Neuronal stem cell (in vitro differentiated cells): ENCODE measurements at places on chromosomes 2 and 18.

DNA sequence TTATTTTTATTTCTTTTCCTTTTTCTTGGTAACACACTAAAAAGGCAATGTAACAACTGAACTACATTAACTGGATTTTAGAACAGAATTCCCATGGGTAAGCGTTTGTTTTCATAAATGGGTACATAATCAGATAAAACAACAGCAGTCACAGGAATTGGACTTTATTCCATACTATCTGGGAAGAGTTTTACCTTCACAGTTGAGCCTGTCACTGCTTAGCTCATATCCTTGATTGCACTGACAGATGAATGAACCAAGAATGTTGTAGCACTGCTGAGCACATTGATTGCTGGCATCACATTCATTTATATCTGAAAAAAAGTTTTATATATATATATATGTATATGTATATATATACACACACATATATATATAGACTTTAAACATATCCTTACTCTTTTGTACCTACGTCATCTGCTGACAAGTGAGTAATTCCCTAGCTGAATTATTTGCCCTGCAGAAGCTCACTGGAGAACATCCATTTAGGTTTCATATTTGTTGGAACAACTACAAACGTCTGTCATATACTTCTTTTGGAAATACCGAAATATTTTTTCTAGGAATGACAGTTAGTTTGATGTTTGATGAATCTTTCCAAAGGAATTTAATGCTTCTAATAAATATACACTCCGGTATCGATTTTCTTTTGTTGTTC is 47.0 kb downstream of the EFEMP1 start:
- DNase-seq, result no peak

- DNase-seq, result no peak
These were observed 6.6 kb downstream of the DSG2 start for GRCh38 chr18:31504455-31505147.

- DNase-seq, result no peak
These were observed 70.5 kb upstream of the ZCCHC2 start for GRCh38 chr18:62452280-62452831.

DNA sequence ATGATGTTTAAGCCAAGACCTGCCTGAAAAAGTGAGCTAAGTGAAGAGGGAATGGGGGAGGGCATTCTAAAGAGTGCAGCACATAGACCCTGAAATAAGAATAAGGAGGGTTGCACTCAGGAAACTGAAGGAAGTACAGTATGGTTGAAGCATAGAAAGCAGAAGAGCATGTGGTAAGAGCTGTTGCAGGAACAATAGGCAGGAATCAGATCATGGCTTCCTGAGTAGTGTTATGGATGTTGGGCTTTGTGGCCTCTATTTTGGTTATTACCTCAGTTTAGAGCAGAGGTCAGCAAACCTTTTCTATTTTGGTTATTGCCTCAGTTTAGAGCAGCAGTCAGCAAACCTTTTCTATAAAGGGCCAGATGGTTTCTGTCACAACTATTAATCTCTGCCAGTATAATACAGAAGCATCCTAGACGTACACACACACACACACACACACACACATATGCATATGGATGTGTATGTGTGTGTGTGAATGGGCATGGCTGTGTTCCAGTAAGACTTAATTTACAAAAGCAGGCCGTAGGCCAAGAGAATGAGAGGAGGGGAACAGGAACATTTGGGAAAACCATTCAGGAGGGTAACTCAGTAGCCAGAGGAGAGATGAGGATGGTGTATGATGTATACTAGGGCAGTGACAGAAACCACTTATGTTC is 91.1 kb upstream of the MYO3B start:
- DNase-seq, result no peak

DNA sequence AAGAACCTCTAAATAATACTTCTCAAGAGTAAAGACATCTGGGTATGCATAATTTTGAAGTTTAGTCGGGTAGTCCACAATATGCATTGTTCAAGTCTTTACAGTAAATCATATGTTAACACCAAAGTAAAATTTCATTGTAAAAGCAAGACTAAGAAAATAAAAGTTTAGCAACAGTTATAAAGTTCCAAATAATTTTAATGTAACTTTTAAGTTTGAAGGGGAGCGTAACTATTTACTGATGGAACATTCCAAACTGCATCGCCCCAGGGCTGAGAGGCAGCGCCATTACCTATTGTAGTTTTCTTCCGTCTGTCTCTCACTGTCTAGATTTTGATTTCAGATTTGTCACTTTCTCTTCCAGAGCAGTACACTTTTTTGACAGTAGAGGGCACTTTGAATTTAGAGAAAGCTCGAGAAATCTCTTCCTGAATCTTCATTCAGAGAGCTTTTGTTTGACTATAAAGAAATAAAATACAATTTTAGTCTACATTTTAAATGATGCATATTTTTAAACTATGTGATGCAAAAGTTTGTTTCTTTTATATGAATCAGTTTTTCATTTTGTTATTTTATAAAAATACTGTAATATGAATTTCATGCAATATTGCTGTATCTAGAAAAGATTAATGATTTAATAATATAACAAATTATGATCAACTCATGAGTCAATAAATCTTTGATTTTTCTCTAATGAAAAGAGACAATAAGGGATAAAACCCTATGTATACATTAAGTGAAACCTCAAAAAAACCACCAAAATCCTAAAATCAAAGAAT is 389.8 kb downstream of the FIGN start:
- DNase-seq, result peak; percentile 65

- DNase-seq, result no peak
These were observed 255.3 kb upstream of the AGAP1 start for GRCh38 chr2:235238537-235238936.

DNA sequence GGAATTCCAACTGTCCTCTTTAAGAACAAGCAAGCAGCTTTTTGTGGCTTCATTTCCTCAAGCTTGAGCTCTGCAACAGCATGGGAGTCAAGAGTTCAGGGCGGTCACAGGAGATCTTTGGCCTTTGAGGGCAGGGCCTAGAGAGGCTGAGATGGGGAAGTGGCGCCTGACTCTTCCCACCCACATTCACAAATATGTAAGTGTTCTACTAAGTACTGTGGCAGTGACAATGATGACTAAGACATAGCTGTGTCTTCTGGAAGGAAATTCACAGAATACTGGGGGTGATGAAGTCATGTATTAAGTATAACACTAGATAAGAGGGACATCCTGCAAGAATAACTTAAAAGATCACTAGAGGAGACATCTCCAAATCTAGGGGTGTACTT is 15.0 kb downstream of the RND3 start:
- DNase-seq, result no peak

- no peak for DNase-seq
These were observed 23.8 kb upstream of the PTMA start for GRCh38 chr2:231684314-231685223.

- DNase-seq, result peak; percentile 9
These were observed 36.0 kb downstream of the FARP2 start for GRCh38 chr2:241391892-241392665.

DNA sequence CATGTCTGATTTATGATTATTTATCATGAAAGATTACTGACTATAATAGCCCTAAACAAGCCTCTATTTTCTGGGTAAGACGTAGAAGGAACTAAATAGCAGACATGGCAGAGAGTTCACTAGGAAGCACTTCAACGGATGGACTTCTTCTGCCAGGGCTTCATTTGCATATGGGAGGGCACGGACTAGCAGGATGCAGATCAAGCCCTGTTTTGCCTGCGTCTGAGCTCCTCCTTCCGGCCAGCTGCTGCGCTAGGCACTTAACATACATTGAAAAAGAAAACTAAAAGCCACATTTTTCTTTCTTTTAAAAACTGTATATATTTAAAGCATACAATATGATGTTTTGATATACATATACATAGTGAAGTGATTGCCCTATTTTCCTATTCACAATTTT is 340.0 kb upstream of the MEX3C start:
- DNase-seq, result peak; percentile 2

DNA sequence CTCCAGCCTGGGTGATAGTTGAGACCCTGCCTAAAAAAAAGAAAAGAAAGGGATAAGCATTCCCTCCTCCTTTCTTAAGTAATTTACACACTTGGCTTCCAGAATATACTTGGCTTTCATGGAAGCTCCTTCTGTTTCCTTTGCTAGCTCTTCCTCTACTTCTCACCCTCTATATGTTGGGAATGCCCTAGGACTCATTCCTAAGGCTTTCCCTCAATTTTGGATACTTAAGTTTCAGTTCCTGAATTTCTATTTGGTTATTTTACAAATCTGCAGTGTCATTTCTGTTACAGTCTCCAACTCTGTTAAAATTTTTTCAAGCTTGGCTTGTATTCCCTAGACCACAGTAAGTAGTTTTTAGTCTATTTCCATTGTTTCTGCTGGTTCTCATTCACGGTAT is 23.6 kb downstream of the SP3 start:
- DNase-seq, result no peak

DNA sequence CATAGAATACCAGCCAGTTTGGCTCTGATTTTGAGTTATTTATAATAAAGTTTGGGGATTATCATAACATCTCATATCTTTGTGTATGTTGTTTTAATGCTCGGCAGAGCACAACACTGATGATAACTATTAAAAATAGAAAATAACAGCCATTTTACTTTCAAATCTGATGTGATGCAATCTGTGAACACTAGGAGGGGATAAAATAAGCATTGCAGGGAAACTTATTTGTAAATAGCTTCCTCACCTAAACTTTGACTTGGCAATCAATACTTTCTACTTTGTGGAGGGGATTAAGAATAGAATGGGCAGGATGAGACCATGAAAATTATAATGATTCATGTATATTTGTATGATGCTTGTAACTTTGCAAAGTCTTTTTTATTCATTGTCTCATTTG is 54.4 kb downstream of the USP14 start:
- no peak for DNase-seq
